ENCODE measurements at places on chromosomes 16 and 17.

GRCh38 chr17:82913304-82914043 is 73.7 kb upstream of the ZNF750 start:
- DNase-seq: no peak

GRCh38 chr17:67995570-67996263 is 552 bp downstream of the C17orf58 start:
- peak; percentile 33 for DNase-seq

DNA sequence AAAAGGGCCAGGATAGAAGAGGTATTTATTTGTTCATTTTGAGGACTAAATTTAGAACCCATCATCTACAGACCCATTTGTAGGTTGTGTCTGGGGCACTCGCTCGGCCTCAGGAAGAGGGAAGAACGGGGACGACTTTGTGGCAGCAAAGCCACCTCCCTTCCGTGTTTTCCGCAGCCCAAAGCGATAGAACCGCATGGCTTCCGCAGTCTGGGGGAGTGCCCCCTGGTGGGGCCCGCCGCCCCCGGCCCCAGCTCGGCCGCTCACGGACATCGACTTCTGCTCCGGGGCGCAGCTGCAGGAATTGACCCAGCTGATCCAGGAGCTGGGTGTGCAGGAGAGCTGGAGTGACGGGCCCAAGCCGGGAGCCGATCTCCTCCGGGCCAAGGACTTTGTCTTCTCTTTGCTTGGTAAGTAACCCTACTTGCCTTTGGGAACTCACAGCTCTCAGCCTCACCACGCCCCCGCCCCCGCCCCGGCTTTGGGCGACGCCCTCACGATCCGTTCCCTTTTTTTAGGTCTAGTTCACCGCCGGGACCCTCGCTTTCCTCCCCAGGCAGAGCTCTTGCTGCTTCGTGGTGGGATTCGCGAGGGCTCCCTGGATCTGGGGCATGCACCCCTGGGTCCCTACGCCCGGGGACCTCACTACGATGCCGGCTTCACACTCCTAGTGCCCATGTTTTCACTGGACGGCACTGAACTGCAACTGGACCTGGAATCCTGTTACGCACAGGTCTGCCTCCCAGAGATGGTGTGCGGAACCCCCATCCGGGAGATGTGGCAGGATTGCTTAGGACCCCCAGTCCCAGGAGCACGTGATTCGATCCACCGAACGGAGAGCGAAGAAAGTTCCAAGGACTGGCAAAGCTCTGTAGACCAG is 681 bp downstream of the TMEM102 start:
- peak; percentile 57 for DNase-seq

DNA sequence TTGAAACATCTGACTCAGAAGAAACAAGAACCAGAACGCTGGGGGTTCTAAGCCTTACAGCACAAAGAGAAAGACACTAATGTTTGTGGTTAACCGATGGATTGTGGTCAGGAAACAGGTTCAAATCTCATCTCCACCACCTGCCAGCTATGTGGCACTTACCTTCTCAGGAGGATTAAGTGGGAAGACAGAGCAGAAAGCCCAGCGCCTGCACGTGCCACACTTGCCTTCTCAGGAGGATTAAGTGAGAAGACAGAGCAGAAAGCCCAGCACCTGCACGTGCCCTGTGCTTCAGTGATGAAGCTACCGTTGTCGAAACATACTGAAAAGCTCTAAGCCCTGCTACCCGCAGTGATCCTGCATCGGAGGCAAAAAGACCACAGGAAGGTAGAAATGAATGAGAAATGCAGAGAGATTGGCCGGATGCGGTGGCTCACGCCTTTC is 90.6 kb downstream of the NXN start:
- DNase-seq: no peak

GRCh38 chr16:89572073-89572484 is 3.5 kb upstream of the CPNE7 start:
- no peak for DNase-seq

- DNase-seq: no peak
Observed at GRCh38 chr17:15955793-15956541, 11.0 kb downstream of the ADORA2B start.

- DNase-seq: no peak
Observed at GRCh38 chr16:20614186-20615141, 38.3 kb upstream of the ACSM2B start.

GRCh38 chr16:86051368-86052114 is 152.6 kb downstream of the IRF8 start:
- no peak for DNase-seq

GRCh38 chr17:47834756-47835155 is 3.3 kb downstream of the LRRC46 start:
- peak; percentile 20 for DNase-seq

DNA sequence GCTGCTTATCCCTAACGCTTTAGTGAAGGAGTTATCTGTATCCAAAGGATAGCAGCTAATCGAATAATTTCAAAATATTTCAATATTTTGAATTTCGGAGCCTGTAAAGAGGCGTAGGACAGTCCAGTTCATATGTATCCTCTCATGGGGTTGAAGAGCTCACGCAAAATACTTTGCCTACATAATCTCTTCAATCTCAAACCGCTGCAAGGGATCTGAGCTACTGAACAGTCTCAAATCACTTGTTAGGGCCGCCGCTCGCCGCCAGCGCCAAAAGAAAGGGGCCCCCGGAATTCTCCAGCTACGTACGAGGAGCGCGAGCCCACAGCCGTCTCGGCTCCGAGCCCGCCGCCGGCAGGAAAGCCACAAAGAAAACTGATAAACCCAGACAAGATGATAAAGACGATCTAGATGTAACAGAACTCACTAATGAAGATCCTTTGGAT is 601 bp upstream of the RFWD3 start:
- peak; percentile 48 for DNase-seq

GRCh38 chr16:49484451-49484849 is 110.8 kb downstream of the C16orf78 start:
- DNase-seq: peak; percentile 62

DNA sequence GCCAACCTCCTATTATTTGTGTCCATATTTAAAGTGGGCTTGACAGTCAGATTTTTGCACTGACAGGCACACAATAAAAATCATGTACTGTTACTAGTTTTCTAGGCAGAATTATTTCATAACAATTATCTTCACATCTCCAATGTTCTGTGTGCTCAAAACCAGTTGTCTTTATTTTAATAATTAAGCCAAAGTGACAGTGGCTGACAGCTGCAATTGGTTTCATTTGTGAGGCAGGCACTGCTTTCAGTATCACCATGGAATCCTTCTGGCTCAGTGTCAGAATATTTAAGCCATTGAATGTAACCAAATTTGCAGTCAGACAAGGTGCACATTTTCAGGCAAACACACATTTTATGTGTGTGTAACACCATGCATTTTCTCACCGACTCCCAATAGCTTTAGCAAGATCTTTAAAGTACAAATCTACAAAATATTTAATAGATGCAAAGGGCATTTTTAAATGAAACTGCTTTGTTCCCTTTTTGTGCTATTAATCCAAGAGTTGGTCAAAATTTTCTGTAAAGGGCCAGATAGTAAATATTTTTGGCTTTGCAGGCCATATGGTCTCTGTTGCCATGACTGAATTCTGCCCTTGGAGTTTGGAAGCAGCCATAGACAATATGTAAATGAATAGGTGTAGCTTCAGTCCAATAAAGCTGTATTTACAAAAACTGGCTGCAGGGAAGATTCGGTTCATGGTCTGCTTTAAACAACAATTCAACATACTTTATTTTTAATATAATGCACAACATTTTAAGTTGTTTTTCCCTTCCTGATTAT is 486.0 kb downstream of the KCNJ2 start:
- DNase-seq: no peak

- no peak for DNase-seq
Observed at GRCh38 chr17:6596511-6596910, 40.2 kb upstream of the PITPNM3 start.

DNA sequence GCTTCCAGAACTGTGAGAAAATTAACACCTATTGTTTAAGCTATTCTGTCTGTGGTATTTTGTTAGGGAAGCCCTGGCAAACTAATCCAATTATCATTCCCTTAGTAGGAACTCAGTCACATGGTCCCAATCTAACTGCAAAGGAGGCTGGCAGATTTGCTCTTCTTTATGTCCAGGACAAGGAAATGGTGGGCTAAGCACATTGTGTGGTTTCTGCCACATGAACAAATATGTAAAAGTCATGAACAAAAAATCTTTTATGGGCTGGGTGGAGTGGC is 278.6 kb upstream of the RPL38 start:
- DNase-seq: no peak

- no peak for DNase-seq
Observed at GRCh38 chr17:2194889-2195335, 108.7 kb downstream of the SMG6 start.

GRCh38 chr16:35752773-35753558 is 2293.6 kb downstream of the TP53TG3F start:
- DNase-seq: no peak

GRCh38 chr17:48997827-48998586 is 822 bp downstream of the IGF2BP1 start:
- DNase-seq: no peak

GRCh38 chr16:54493594-54493993 is 207.0 kb upstream of the IRX3 start:
- no peak for DNase-seq

DNA sequence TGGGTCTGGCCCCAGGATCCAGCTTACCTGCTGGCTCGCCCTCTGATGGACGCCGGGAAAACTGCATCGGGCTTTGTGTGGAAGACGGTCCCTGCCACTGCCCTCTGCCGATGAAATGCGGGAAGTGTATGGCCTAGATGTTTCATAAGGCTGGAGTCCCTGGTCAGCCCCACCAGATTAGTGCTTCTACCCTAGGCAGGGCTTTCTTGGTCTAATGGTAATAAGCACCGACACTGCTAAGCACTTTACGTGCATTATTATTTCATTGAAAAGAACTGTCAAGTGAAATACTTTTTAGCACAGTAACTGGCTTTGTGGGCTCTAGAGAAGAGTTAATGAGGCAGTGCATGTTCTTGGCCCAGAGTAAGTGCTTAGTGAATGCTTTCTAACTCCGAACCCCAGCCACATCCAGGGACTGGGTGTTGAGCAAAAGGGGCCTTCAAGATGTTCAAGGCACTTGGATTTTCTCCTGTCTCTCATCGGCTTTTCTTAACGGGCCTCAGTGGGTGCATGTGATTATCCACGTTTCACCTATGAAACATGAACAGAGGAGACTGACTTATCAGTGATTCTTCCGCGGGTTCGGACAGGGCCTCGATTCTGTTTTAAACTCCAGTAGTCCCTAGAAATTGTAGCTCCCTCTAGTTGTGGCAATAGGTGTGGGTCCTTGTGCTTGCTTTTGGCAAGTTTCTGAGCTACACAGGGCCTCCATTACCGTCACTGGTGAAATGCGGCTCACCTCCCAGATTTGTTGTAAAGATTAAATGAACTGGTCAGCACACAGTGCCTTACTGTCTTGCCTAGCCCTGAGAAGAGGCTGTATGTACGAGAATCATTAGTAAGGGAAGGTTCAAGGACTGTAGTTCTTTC is 6.6 kb downstream of the TRAF4 start:
- peak; percentile 96 for DNase-seq

DNA sequence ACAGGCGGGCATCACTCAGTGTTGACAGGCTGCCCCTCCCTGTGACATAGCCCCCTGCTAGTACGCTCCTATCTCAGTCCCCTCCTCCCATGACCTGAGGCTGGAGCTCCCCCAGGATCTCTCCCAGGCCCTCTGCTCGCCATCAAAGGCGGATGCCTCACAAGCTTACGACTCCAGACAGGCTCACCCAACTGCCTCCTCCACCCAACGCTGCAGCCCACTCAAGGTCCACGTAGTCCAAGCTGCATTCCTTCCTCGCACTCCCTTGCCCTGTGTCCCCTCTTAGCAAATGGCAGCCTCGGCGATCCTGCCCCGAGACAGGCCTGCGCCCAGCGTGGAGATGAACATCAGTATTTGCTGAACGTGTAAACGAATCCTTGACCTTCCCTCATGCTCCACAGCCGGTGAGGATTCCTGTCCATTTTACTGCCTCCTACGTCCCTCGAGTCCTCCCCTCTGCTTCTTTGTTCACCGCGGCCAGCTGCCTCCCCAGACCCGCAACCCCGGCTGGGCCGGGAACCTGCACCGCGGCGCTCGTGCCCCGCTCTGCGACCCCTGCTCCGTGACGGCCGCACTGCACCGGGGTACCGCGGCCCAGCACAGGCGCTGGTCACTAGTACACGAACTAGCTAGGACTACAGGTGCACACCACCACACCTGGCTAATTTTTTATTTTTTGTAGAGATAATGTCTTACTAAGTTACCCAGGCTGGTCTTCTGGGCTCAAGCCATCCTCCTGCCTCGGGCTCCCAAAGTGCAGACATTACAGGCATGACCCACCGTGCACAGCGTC is 838 bp upstream of the TMEM97 start:
- DNase-seq: no peak

GRCh38 chr17:46977348-46977747 is 1.7 kb downstream of the RPRML start:
- no peak for DNase-seq

DNA sequence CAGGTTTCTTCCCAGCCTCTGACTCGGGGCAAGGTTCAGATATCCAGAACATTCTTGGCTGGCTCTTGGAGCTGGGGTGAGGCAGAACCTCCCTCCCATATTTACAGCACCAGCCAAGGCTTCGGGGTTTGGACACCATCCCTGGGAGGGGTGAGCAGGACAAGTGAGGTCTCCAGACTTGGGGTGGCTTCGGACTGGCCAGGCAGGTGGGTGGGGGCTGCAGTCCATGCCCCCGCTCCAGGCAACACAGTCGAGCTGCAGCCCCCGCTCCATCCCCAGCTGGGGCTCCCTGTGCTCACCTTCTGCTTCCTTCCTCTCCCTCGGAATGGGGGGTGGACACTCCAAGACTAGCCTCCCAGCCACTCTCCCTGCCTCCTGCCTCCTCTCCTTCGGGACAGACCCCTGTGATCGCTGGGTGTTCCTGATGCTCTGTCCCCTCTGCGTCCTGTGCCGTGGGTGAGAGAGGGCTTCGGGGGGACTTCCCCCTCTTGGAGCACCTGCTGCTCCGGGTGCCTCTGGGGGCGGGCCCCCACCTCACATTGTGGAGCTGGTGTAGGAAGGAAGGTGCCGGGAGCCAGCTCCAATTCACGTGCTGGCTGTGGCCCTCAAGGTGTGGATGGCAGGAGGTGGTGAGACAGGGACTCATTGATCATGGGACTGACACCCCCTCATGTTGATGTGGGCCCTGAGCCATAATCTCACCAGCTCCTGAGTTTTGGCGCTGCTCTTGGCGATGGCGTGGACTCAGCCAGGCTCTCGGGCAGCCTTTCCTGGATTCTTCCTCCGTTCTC is 189.2 kb downstream of the SEC14L1 start:
- DNase-seq: no peak

GRCh38 chr17:61459142-61459809 is 7.1 kb downstream of the TBX4 start:
- no peak for DNase-seq

DNA sequence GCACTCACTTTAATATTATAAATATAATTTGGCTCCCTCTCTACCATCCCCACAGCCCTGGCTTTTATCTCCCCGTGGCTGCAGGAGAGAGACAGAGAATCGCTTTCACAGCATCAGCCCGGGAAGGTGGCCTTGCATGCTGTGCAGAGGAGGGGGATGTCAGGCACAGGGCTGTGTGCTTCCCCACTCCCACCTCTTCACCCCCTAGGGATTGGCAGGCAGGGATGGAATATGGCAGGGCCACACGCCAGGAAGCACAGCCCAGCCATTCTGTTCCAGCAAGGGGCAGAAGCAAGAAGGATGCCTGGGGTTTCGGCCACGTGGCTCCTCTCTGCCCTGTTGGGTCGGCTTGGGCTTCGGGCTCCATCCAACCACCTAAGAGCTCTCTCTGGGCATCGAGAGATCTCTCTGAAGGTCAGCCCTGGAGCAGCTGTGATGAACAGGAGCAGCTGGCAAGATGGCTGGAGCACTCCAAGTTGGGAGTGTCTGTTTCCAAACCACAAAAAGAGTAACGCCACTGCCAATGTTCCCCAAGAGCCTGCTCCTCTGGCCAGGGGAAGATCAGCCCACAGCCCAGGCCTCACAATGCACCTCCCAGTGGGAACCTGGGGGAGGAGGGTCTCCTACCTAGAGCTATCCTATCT is 223.2 kb downstream of the C16orf78 start:
- no peak for DNase-seq

All from suppressor macrophage (primary cell).